Hematopoietic multipotent progenitor cell treated with erythropoietin and hydrocortisone succinate and interleukin-3 and kit ligand, for 8 days (in vitro differentiated cells): ENCODE measurements at places on chromosomes 11 and 22.

GRCh38 chr11:95516786-95517185, 272.8 kb downstream of the FAM76B start:
- no peak for DNase-seq

- no peak for DNase-seq
These were observed 8.4 kb downstream of the EIF4G2 start for GRCh38 chr11:10800292-10800691.

- DNase-seq = peak; percentile 33
These were observed 2.3 kb upstream of the DUSP8 start for GRCh38 chr11:1574238-1574932.

DNA sequence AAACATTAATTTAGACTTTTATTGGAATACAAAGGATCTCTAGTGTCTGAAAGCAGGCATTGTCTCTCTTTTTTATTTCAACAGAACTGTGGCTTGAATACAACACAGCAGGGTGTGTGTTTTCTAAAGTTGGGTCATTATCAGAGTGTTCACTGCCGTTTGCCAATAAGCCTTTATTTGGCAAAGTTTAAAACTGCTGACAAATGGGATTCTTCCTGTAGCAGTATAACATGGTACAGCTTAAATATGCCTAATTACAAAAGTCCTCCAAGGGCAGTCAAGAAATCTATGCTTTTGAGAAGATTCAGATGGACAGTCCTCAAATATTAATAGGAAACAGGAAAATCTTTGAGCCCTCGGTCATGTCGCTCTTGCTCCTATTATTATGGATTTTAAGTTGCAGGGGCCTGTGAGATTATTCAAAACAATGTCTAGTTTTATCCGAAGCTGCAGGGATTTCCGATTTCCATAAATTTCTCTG, 199.9 kb downstream of the MAML2 start:
- DNase-seq = no peak

DNA sequence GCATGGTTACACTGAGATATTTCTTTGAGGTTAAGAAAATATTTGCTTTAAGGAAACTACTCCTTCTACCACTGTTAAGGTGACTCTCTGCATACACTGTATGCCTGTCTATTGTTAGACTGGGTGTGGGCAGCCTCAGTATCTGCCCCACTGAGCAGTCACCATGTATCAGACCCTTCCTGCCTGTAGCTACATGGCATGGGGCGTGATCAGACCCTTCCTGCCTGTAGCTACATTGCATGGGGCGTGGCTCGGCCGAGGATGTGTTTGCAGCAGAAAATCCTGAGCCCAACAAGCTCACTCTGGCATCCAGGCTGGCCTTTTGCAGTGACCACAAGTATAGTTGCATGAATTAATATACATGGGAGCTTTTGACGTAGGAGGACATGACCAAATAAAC, 669.4 kb downstream of the OPCML start:
- no peak for DNase-seq

DNA sequence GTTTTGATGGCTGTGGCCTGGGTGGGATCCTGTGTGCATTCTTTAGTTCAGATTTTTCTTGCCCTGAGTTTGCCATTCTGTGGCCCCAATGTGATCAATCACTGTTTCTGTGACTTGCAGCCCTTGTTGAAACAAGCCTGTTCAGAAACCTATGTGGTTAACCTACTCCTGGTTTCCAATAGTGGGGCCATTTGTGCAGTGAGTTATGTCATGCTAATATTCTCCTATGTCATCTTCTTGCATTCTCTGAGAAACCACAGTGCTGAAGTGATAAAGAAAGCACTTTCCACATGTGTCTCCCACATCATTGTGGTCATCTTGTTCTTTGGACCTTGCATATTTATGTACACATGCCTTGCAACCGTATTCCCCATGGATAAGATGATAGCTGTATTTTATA, 620 bp downstream of the OR4C16 start:
- no peak for DNase-seq

DNA sequence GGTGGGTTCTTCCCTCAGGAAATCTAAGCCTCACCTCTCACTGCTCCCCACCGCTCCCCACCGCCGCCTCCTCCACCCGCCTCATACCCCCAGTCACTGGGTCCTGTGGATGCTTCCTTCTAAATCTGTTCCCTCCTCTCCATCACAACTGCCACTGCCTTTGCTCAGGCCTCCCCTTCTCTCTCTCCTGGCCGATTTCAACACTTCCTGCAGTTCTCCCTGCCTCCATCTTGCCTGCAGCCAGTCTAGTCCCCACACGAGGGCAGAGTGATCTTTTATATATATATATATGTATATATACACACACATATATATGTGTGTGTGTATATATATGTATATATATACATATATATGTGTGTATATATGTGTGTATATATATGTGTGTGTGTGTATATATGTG, 27.8 kb downstream of the CREB3L1 start:
- peak; percentile 56 for DNase-seq
